Mesangial cell (primary cell): ENCODE measurements at places on chromosomes 2 and 18. TPM values are rescaled to one million over a fixed set of nuclear protein-coding genes. Genes with fewer than 3 reads are reported as not detected.

MDH1B gene
- 0.49 and 1.4 TPM in 2 replicates for total RNA-seq

CCDC102B gene
- total RNA-seq: 0.33 and 2.4 TPM in 2 replicates

MYO5B gene
- total RNA-seq: 12.2 and 24.6 TPM in 2 replicates

ACTG2 gene
- total RNA-seq: 1.8 and 8.6 TPM in 2 replicates

SALL3 gene
- 0.13 and 0.49 TPM in 2 replicates for total RNA-seq

RAB12 gene
- 22.8 and 24.1 TPM in 2 replicates for total RNA-seq

CAVIN2 gene
- total RNA-seq: 2.3 and 3.0 TPM in 2 replicates

CYP26B1 gene
- under 0.01 and 0.51 TPM in 2 replicates for total RNA-seq
